ENCODE measurements at places on chromosomes 16 and 17. TPM values are rescaled to one million over a fixed set of nuclear protein-coding genes. Genes with fewer than 3 reads are reported as not detected.

DNAAF8 gene
- not detected for total RNA-seq

TBX6 gene
- 3.3 TPM for total RNA-seq

CCL1 gene
- total RNA-seq, result not detected

HAS3 gene
- total RNA-seq, result 31.9 TPM

HSD17B1 gene
- total RNA-seq, result 5.7 TPM
